Suppressor macrophage treated with lipopolysaccharide for 4 hours (primary cell): ENCODE measurements at places on chromosomes 3 and 15.
A peak's percentile ranks its signal among the peaks of the same experiment; 100 is the strongest.

DNA sequence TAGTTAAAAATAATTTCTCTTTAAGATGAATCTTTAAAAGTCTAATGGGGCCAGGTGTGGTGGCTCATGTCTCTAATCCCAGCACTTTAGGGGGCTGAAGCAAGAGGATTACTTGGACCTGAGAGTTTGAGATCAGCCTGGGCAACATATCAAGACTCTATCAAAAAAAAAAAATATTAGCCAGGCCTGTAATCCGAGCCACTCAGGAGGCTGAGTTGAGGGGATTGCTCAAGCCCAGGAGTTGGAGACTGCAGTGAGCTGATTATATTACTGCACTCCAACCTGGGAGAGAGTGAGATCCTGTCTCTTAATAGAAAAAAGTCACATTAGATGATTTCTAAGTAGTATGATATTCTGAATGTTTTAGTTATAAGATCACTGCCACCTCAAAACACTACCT, 322.0 kb upstream of the MANF start:
- DNase-seq, result no peak

- no peak for DNase-seq
Measured at GRCh38 chr3:67301556-67301955, 303.4 kb downstream of the KBTBD8 start.

GRCh38 chr15:25600751-25601150, 161.9 kb upstream of the UBE3A start:
- no peak for DNase-seq

- peak; percentile 25 for DNase-seq
Measured at GRCh38 chr3:194082743-194083636, 53.0 kb upstream of the HES1 start.

DNA sequence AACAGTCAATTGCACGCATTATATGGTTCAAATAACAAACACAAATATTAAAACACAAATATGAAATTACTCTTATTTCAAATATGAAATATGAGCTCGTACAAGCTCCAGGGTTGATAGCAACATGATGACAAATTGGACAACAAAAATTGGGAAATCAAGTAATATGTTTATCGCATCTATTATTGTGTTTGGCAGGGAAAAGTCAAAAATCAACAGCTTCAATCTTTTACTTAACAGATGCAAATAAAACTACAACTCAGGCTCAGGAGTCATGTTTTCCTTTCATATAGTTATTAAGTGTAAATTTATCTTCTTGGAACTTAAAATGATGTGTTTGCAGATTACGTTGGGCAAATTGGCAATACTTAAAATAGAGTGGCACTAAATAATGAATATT, 41.4 kb downstream of the ZPLD1 start:
- DNase-seq, result no peak

GRCh38 chr15:44137750-44138149, 57.3 kb downstream of the FRMD5 start:
- no peak for DNase-seq

DNA sequence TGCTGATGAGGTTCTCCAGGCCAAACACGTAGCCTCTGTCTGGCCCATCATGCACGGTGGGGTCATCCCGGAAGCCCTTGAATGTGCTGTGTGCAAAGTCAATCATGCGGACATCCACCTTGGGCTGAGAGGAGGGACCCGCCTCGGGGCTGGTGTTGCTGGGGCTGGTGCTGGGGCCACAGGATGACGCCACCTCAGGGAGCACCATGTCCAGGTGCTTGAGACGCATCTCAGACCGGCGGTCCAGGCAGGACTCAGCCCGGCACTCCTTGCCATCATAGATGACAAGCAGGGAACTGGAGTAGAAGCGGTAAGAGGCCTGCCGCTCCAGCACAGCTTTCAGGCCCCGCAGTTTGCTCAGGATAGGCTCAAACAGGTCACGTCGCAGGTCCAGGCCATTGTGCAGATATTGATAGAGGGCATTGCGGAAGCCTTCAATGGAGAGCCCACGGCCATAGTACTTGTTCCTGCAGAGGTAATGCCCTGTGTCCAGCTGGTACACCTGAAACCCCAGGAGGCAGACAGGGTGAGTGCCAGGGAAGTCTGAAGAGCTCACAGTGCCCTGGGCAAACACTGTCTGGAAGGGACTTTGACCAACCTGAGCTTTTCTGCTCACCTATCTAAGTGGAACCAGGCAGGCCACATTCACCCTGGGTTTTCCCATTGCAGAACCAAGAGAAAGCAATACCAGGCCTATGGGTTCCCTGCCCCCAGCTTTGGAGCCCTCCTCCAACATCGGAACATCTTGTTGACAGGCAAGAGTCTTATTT, 3.6 kb upstream of the GMPPB start:
- DNase-seq, result no peak

DNA sequence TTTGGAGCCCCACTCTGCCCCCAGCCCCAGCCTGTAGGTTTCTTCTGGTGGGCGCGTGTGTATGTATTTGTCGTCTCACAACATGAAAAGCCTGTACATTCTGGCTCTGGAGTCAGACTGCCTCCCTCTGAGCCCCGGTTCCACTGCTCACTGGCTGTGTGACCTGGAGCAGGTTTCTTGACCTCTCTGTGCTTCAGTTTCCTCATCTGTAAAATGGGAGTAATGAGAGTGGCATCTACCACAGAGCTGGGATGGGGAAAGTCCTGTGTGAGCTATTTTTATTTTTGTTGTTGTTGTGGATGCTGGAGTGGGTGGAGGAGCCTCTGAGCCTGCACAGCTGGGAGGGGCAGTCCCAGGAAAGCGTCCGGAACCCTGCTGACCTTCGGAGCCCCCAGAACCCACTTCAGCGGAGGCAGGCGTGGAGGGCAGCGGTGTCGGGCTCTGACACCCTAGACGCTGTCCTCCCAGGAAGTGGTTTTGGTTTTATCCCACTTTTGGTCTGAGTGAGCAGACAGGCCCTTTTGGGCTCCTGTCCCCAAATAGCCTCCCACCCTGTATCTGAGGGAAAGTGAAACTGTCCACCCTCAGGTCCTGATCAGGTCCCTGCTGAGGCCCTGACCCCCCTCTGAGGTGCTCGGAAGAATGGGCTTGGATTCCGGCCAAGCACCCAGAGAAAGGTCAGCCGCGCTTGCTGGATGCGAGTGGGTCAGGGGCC, 103.5 kb downstream of the CHSY1 start:
- no peak for DNase-seq

DNA sequence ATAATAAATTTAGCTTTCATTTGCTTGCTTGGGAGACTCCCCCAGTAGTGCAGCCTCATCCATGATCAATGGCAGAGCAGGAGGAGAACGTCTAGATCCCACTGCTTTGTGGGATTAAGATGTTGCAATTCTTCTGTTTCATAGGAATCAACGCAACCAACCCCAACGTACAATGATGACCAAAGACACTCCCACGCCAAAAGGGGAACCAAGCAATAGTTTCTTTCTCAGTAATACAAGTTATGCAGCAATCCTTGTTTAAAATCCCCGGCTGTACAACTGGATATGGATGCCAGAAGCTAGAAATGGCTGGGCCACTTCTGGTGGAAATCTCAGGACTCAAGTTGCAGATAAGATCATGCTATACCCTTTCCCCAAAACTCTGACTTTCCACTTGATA, 411.2 kb downstream of the VPS13C start:
- peak; percentile 63 for DNase-seq

GRCh38 chr15:84600331-84600686, 500 bp upstream of the ZSCAN2 start:
- DNase-seq, result peak; percentile 91

GRCh38 chr3:29128001-29128400, 152.9 kb upstream of the RBMS3 start:
- DNase-seq, result no peak

DNA sequence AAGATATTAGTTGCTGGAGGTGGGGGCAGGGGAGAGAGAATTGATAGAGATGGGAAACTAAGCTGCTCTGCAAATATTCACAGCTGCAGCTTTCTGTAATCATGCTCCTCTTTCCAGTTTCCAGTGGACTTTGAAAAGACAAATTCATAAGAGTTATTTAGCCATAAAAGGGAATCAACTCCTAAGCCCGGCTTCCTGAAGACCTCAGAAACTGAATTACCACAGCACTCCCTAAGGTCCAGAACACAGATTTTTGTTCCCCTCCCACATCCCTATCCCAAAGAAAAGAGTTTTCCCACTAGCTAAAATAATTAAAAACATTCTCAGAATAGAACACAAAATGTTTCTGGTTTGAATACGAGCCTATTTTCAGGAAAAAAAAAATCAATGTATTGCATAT, 871.8 kb upstream of the NR2F2 start:
- DNase-seq, result no peak

GRCh38 chr3:190384309-190384756, 3.6 kb upstream of the CLDN16 start:
- DNase-seq, result peak; percentile 23

DNA sequence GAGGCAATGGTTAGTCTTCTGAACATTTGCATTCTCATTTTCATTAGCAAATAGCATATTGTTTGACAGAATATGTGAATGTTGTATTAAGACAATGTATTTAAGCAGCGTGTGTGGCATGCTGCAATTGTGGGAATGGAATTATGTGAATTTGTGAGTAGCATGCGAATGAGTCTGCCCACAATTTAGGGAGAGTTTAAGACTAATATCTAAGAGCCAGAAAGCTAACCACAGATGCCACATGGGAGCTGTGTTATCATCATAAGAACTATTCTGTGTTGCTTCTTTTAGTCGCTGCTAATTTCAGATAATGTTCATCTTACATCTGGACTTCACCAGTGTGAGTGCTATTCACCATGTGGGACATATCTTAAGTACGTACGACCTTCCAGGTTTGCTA, 494.5 kb downstream of the RBMS3 start:
- DNase-seq, result no peak

DNA sequence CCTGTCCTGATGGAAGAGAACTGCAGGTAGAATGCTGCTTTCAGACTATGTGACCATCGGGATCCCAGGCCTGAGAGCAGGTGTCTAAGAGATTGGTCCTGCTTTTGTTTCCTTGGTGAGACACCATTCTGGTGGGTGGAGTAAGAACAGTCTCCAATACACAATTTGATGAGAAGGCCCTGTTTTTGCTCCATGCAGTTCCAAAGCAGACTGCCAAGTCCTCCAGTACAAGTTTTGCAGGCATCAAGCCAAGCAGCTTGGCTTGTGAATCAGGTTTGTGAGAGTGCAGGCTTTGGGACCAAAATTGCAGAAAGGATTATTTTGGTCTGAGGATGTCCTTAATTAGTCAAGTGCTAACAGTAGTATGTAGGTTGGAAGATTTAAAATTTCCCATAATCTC, 381.6 kb downstream of the FOXP1 start:
- no peak for DNase-seq

GRCh38 chr15:82551646-82552247, 11.5 kb upstream of the RPS17 start:
- peak; percentile 27 for DNase-seq

DNA sequence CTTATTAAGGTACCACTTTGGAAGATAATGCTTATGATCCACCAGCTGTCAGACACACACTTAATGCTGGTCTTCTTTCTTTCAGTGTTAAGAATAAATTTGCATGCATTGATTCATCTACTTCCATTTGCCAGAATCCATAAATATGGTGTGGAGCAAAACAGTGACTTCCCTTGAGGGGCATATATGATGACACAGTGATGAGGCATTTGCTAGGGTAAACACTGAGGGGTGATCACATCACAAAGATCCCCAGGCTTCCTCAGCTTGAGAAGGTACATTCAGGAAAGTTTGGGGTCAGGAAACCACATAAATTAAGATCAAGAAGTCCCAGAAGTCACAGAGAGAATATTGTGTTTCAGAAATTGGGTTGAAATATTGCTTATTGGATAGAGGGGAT, 9.9 kb upstream of the ZBED2 start:
- no peak for DNase-seq

- DNase-seq, result no peak
Measured at GRCh38 chr3:152811974-152812760, 22.8 kb upstream of the P2RY1 start.

DNA sequence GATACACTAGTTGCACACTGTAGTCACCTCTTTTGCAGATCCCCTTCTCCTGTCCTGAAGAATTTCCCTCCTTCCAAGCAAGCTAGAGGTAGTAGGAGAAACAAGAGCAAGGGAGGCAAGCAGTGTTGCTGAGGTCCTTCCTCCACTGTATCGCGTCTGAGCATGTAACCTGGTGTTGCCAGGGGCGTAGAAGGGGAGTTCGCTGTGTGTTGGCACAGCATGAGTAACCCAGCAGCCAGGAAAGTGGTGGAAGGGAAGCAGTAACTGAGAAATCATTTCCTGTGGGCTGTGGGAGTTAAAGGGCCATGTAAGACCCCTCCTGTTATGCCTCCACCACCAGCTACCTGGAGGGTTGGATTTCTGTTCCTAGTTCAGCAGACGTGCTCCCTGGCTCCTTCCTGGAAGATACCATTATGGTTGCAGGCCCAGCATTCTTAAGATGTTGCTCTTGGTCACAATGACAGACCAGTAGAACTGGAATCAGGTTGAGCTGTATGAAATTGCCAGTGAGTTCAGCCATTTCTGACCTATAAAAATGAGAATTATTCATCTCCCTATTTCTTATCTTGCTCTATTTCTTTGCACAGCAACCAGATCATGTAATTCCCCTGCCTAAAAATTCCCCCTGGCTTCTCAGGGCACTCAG, 215.3 kb upstream of the TOPAZ1 start:
- no peak for DNase-seq

- DNase-seq, result peak; percentile 88
Measured at GRCh38 chr15:32866454-32867312, 148.9 kb downstream of the GREM1 start.

DNA sequence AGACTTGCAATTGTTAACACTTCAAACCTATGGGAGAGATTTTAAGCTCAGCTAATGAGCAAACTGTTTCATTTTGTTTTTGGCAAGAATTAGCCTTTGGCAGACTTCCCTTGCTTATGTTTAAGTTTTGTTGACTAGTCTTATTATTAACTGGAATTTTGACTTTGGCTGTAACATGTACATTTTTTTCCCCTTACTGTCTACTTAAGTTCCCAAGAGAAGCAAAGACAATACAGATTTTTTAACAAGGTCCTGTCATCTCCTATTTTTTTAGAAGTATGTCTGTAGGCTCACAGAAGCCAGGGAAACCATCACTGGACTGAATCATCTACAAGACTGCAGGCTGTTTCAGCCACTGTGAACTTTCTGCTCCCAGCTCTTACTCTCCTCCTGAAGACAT, 74.3 kb downstream of the DGKG start:
- DNase-seq, result no peak

DNA sequence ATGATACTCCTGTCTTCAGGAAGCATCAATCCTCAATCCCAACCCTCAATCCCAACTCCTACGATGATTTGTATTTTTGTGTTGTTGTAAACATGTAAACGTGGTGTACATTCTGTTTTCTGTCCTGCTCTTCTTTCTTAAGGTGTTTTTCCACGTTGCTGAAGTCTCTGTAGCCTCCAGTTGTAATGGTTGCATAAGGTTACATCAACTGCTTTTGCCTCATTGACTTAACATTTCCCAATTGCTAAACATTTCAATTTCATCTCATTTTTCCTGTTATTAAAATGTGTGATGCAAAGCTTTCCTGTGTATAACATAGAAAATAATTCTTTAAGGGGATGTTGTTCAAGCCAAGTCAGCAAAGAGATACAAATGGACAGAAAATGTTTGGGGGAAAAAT, 33.4 kb downstream of the HRH1 start:
- no peak for DNase-seq

GRCh38 chr15:78061963-78062427, 15.5 kb downstream of the TBC1D2B start:
- peak; percentile 81 for DNase-seq
